ENCODE measurements at places on chromosomes 3 and 15. TPM values are rescaled to one million over a fixed set of nuclear protein-coding genes. Genes with fewer than 3 reads are reported as not detected.
A peak's percentile ranks its signal among the peaks of the same experiment; 100 is the strongest.

GRCh38 chr15:84826369-84826823, 9.2 kb downstream of the ALPK3 start:
- no peak for DNase-seq

GRCh38 chr3:32189693-32190092, 48.8 kb upstream of the CMTM8 start:
- DNase-seq: no peak

DNA sequence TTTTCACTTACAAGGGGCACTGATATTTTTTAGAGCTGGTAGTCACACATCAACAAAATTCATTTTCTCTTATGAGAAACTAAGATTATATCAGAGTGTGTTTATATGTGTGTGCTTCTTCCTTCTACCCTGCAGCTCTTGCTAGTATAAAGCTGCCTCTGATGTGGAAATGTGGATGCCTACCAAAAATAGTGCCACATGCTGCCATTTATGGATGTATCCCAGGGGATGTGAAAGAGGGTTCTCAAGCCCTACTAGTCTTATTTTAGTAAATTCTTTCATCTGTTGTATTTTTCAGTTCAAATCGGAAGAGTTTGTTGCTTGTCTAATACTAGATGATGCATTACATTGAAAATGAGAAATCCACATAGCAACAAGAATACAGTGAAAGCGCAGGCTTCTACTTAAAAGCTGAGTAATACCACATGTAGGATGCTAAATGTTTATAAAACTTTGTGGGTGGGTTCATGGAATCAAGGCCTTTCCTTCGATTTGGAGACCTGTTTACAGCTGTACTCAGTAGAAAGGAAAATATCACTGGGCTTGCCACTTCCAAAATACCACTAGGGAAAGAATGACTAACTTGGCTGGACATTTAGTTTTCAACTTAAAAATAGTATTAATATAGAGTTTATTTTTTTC, 399.2 kb downstream of the EPHA3 start:
- no peak for DNase-seq

DNA sequence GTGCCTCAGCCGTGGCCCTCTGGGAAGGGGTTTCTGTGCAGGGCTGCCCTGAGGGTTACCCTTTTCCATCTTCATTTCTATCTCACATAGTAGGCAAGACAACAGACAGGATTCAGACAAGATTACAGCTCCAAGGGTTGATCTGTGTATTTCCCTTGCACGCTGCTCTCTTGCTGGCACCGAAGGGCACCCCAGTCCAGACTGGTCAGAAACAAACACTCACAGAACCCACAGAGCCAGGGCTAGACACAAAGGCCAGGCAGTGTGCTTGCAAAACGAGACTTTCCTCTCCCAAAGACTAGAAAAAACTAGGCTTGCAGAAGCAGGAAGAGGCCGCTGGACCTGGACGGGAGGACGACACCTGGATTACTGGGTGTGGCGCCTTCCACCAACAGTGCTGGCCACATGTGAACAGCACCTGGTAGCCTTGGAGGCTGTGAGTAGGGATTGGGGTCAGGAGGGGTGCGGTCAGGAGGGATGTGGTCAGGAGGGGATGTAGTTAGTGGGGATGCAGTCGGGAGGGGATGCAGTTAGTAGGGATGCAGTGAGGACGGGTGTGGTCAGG, 96.8 kb downstream of the BDH1 start:
- no peak for DNase-seq

DNA sequence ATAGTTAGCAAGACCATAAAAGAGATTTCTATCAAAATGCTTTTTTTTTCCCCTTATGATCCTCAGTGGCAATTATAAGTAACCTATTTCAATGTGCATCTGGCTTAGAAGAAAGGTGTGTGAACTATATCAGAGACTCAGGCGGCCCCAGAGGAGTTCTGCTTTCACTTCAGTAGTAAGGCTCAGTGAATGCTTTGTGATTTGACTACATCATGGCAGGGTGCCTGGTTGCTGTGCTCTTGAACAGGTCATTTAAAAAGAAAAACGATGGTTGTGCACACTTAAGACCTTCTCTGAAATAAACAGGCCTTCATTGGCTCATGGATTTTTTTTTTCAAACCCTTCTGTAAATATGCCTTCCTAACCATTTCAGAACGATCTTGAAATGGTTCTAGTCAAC, 400.4 kb upstream of the RARB start:
- DNase-seq: no peak

DNA sequence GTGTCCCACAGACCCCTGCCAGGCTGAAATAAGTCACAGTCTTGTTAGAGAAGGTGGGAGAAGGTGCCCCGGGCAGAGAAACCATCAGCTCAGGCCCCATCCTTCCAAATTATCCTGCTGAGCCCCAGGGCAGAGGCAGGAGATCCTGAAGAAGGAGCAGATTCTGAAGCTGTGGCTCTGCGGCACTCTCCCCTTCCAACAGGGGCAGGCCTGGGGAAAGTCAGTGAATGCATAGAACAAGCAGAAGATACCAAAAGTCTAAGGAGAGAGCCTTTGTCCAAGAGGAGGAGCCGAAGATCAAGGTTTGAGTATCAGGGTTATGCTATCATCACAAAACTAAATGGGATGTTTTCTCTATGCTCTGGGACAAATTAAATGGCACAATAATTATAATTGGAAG, 249.3 kb downstream of the XXYLT1 start:
- DNase-seq: no peak

DNA sequence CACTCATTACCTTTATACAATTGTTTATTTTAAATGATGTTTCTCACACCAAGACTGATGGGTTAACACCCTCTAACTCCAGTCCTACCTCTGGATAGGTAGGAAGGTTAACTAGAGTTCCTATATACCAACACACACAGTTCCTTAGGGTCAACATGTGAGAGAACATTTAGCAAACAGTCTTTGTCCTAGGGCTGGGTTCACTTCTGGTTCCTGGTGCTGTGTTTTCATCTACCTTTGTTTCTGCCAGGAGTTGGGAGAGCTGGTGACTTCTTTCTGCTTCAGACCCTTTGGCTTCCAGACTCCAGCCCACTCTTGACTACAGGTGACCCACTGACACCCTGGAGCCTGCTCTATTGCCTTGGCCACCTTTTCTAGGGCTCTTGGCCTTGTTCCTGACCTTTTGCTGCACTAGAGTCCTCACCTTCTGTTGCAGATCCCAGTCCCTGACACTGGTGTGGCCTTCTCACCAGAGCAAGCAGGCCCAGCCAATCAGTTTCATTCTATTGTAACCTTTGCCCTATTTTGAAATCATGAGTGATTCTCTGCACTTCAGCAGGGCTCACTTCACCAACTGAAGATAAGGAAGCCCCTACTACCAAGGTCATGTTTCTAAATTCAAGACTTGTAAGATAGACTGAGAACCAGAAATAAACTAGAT, 50.0 kb upstream of the SECISBP2L start:
- no peak for DNase-seq

- DNase-seq: no peak
Measured at GRCh38 chr3:40057077-40057476, 247.7 kb downstream of the MYRIP start.

GRCh38 chr3:16849229-16849628, 35.5 kb upstream of the PLCL2 start:
- DNase-seq: peak; percentile 51

DNA sequence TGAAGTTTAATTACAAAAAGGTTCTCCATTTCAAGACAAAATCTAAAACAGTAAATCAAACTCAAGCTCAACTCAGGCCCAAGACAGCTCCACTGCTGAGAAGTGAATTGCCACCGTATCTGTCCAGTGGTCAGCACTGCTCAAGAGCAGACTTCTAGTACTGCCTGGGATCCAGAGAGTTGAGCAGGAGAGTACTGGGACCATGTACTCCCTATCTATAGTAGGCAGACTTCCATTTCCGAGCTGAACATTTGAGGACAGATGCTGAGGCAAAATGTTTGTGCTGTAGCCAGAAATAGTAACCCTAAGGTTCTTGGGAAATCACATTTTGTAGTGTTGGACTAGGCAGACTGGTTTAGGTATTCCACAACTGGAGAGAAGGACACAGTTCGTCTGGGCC, 44.1 kb downstream of the MRPL3 start:
- DNase-seq: no peak

GRCh38 chr15:92541291-92542200, 114.0 kb downstream of the FAM174B start:
- peak; percentile 43 for DNase-seq

DNA sequence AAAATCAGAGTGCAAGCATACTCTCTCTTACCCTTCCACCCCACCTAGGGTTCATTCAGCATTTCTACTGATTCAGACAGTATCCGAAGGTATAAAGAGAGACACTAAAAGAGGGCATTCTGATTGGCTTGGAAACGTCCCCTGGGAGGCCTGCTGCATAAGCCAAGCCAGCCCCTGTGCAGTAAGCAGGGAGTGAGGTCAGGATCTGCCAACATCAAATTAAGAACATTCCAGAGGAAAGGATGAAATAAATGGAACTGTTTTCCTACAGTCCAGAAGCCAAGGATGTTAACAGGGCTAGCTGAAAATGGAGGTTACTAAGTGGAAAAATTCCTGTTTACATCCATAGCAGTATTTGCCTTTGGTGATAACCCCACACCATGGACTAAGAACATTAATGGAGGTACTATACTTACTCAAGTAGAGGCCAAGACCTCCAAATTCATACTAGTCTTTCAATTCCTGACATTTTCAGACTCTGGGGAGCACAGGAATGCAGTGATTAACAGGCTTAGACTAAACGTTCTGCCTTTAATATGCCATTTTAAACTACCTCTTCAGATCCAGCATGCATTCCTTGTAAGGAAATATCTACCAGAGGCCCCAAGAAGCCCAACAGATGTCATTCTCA, 34.5 kb downstream of the NPTN start:
- DNase-seq: no peak

Gene WDR53
- polyA plus RNA-seq: 18.6 TPM

Gene SPTSSB
- polyA plus RNA-seq: 1.7 TPM

Measured in left lung (tissue), 14 donors.